ENCODE measurements at places on chromosomes 11 and 22. TPM values are rescaled to one million over a fixed set of nuclear protein-coding genes. Genes with fewer than 3 reads are reported as not detected.

DNA sequence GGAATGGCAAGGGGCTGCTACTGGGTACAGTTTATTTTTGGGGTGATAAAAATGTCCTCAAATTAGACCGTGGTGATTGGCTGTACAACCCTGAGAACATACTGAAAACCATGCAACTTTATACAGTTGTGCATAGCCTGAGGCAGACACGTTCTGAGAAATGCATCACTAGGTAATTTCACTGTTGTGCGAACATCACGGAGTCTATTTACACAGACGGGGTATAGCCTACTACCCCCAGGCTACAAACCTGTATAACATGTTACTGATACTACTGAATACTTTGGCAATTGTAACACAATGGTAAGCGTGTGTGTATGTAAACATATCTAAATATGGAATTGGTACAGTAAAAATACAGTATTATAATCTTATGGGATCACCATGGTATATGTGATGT lies 23.6 kb downstream of the NARS2 start:
- DNase-seq = no peak

GRCh38 chr22:37178350-37179125 lies 9.5 kb downstream of the C1QTNF6 start:
- DNase-seq = no peak

DNA sequence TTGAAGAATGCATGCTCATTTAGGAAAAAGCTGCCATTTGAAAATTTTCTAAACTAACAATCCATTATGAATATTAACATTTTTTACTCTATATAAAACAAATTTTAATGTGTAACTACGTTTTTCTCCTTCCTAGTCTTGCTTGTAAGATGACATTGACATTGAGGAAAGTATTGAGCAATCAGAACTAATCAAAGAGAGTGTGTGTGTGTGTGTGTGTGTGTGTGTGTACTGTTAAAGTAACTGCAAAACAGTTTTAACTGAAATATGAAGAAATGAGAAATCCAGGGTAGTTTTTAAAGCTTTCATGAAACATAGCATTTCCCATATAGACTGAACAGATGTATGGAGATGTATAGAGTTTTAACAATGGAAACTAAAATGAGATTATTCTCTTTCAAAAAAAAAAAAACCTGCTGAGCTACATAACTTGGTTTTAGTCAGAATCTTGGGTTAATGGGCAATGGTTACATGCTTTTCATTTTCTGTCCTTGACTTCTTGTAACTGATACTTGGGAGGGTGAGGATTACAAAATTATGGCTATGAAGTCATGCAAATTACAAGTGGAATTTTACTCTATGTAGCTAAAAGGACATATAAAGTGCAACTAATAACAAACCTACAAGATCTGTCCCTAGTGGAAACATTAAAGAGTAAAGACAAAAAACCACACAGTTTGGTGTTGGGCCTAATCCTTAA lies 2.0 kb downstream of the PDGFD start:
- DNase-seq = no peak

DNA sequence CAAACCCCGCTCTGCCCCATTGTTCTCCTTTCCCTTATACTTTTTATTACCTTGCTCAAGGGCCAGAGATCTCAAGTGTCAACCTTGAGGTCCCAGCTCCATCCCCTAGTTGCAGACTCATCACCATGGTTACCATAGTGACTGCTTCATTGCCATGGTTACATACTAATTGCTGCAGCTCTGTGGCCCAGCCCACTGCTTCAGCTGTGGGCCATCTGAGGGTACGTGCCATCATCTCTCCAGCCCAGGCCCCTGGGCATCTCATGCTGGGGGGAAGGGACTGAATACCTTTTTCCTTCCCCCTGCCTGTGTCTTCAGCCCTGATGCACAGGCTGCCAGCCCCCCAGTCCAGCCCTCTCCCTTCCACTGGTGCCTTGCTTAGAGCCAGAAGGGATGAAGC lies 22.2 kb downstream of the TREH start:
- DNase-seq = no peak

GRCh38 chr11:56340289-56340688 lies 5.5 kb upstream of the OR8K1 start:
- no peak for DNase-seq

DNA sequence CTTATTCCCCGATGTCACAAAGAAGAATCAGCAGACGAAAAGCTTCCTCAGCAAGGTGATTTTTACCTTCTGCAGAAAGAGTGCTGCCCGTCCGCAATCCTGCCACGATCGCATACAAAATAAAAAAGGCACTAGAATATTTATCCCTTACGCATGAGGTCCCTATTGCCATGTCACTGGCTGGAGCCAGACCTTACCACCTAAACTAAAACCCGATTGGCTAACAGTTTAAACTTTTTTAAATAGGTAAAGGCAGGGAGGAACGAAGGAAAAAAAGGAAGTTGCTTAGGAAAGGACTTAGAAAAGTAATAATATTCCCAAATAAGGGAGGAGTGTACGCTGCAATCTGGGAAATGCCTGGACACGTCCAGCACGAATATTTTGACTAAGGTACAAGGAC lies 21.2 kb upstream of the ALDH3B2 start:
- no peak for DNase-seq

- DNase-seq = no peak
Measured at GRCh38 chr11:131025421-131026125, 109.3 kb upstream of the SNX19 start.

The GAS2 gene
- total RNA-seq = 4.8 TPM

The OR51B4 gene
- 0.54 TPM for total RNA-seq

Data from hematopoietic multipotent progenitor cell (in vitro differentiated cells).